Stimulated activated CD8-positive, alpha-beta memory T cell treated with anti-CD3 and anti-CD28 coated beads, Interleukin-7, amount 100 ng/mL, for 1 hour (primary cell): ENCODE measurements at places on chromosomes 11 and 22.

DNA sequence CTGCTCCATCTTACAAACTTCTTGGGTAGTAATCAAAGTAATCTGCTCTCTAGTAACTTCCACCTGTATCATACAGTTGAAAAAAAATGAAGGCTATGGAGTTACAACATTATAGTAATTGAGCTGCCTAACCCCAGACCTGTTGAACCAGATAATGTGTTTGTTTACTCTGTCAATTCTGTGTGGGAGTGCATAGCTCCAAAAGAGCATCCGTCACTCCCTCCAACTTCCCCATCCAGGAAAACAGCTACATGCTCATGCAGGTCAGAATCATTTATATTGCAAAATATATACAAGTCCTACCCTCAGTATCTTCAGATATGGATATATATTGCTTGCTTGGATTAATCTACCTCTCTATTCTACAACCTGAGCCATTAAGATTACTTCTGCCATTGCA, 244.0 kb upstream of the ANO5 start:
- no peak for DNase-seq

GRCh38 chr22:35842954-35843353, 125.3 kb downstream of the APOL5 start:
- DNase-seq: no peak

GRCh38 chr11:108863528-108863927, 198.7 kb downstream of the DDX10 start:
- DNase-seq: no peak

GRCh38 chr11:45993531-45994001, 71.1 kb downstream of the LARGE2 start:
- DNase-seq: no peak
